HFFc6 (cell line): ENCODE measurements at places on chromosomes 5 and 9.

GRCh38 chr5:102778478-102778877 lies 23.4 kb downstream of the PAM start:
- DNase-seq, result peak; percentile 72

GRCh38 chr9:71746023-71746757 lies 22.1 kb downstream of the CEMIP2 start:
- no peak for DNase-seq

- DNase-seq, result peak; percentile 94
These were observed 24.9 kb downstream of the PCDHGC5 start for GRCh38 chr5:141513627-141514329.

DNA sequence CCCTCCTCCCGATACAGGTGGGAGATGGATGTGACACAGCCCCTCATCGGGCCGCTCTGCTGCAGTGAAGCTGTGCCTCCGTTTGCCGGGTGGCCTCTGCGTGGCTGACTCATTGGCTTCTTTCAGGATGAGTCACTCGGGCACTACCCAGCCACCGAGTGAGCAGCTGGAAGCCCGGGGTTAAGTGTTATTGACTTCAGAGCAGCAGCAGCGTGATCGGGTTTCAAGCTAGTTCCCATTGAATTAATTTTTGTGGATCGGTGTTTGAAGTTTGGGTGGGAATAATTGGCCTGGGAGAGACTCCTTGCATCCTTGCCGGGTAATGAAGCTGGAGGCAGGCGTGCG lies 266.4 kb upstream of the IRX4 start:
- no peak for DNase-seq

GRCh38 chr5:94057655-94058054 lies 316.3 kb upstream of the POU5F2 start:
- DNase-seq, result no peak

- no peak for DNase-seq
These were observed 687.9 kb upstream of the RGMB start for GRCh38 chr5:98085593-98085992.

GRCh38 chr5:74660140-74660539 lies 19.6 kb upstream of the ENC1 start:
- peak; percentile 24 for DNase-seq

DNA sequence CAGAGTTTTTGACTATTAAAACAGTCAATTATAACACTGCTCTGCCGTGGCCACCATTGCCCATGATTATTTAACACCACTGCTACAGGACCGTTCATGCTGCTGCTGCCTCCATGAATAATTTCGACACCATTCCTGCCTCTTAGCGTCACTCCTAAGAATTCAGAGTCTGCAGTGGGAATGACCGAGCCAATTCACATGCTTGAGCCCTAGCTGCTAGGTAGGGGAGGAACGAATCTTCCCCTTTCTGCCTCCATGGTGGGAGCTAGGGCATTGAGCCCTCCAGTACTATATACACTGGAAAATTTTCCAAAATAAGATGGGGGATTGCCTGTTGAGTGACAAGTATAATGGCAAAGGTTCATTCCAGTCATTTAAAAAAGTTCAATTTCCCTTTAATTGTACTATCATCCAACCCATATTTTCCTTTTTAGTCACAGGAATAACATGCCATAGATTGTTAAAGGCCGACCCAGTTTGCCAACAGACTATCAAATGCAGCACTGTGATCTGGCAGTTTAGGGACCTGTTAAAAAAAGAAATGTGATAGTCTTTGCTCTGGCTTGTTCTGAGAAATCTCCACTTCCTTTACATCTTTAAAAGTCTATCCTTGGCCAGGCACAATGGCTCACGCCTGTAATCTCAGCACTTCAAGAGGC lies 13.5 kb upstream of the B4GALT1 start:
- peak; percentile 65 for DNase-seq

- DNase-seq, result peak; percentile 55
These were observed 15.7 kb downstream of the PNPLA7 start for GRCh38 chr9:137534256-137535119.

GRCh38 chr5:9445826-9446388 lies 100.0 kb downstream of the SEMA5A start:
- DNase-seq, result no peak

GRCh38 chr5:164394686-164395194 lies 889.3 kb downstream of the MAT2B start:
- no peak for DNase-seq

DNA sequence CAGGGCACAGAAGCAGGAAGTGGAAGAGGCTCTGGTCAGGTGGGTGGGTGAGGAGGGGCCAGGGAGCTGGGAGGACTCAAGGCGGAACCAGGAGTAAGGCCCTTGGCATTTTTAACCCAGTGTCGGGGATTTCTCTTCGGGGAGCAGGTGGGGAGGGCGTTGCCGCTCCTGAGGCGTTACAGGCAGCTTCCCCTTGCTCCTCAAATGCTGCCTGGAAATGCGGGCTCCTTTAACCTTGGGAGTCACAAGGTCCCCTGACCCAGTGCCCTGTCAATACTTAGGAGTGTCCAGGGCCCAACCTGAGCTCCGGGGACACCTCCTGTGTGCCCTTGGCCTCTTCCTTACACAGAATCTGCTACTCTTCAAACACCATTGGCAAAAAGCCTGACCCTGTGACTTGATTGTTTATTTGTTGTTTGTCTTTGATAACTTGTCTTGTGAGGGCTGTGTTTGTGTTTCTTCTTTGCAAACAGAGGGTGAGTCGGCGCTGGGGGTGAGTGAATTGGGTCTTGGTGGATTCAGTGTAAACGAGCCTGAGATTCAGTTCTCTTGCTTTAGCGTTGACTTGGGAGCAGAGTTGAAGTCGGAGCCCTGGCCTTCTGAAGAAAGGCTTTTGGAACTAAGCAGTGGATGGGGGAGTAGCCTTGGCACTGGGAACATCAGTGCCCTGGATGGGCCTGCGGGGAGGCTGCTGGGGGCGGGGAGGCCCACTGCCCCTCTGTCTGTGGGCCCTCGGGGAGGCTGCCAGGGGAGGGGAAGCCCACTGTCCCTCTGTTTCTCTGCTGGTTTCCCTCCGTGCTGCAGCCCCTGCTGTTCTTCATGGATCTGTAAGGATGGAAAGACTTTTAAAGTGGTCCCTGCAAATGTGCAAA lies 300.7 kb upstream of the IRX4 start:
- DNase-seq, result no peak

- no peak for DNase-seq
These were observed 1060.5 kb upstream of the DMAC1 start for GRCh38 chr9:8860086-8860485.

- DNase-seq, result no peak
These were observed 18.1 kb upstream of the CLK4 start for GRCh38 chr5:178644826-178645545.

- no peak for DNase-seq
These were observed 10.7 kb downstream of the PBX3 start for GRCh38 chr9:125757834-125758233.

DNA sequence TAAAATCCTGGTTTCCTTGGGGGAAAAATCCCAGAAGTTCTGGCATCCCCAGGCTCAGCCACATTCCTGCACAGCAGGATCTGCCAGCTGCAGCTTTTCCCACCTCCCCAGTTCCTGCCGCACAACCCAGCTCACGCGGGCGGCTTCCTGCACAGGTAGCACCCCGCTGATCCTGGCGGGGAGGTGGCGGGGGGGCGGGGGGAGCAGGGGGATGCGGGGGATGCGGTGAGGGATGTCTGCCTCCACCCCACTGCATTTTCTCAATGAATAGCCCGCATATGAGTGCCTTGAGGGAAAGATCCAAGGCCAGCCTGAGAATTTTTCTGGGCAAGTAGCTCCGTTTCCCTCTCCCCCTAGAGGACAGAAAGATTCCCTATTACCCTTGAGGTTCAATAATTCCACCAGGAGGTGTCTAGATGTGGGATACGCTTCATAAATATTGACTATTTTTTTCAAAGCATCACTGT lies 21.1 kb downstream of the GFPT2 start:
- DNase-seq, result no peak

DNA sequence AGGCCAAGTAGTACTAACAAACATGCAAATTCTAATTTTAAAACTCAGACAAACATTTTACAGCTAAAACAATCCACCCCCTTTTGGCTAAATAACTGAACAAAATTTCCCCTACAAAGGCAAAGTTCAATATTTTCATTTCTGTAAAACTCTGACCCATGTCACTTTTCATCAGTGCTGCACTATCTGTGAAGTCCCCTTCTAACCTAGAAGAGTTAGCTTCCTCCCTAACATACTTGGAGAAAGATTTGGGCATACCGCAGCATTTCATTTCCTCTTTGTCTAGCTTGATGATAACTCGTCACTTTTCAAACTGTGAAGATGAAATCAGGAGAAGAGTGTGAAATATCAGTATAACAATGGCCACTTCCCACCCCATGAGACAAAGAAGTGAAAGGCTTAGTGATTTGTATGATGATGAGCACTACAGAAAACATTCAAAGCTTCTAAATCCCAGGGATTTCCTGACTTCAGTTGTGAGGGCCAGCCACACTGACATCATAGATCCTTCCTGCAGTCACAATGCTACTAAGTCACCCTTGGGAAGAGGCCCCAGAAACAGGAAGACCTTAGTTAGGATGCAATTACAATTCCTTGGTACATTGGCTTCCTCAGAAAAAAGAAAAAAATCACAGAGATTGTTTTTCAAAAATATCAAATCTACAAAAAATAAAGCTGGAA lies at the start of gene FAM81B:
Gene FAM81B (plus strand): TSS at position 555 of the 681 bp plus-strand sequence. CDS start 24 bp downstream, at position 579.
- peak; percentile 10 for DNase-seq
